ENCODE measurements at places on chromosomes 13 and 19.

- no peak for DNase-seq
These were observed 300.5 kb downstream of the NALCN start for GRCh38 chr13:101115762-101116171.

GRCh38 chr13:35649162-35649561 lies 172.7 kb upstream of the MAB21L1 start:
- no peak for DNase-seq

- DNase-seq, result no peak
These were observed 567.7 kb downstream of the GPC6 start for GRCh38 chr13:93794197-93794885.

DNA sequence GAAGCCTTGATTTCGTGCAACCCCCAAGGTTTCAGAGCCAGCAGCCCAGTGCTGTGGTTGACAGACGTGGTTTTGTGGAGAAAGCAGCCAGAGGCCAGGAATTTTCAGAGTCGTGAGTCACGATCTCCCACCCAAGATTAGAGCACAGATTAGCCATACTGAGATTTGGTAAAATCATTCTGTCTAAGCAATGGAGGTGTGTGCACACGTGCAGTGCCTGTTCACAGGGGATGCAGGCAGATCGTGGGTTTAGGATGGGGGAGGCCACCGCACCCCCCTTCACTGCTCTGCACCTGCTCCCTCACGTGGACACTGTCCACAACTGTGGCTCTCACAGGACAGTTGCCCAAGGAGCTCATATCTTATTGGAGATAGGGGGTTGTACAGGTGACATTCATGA lies 46.6 kb upstream of the GPR183 start:
- DNase-seq, result no peak

Measured in dorsolateral prefrontal cortex (tissue), 122 donors.